ENCODE measurements at places on chromosomes 3 and 15.

GRCh38 chr3:197793247-197793646, 2.2 kb downstream of the LRCH3 start:
- DNase-seq = no peak

DNA sequence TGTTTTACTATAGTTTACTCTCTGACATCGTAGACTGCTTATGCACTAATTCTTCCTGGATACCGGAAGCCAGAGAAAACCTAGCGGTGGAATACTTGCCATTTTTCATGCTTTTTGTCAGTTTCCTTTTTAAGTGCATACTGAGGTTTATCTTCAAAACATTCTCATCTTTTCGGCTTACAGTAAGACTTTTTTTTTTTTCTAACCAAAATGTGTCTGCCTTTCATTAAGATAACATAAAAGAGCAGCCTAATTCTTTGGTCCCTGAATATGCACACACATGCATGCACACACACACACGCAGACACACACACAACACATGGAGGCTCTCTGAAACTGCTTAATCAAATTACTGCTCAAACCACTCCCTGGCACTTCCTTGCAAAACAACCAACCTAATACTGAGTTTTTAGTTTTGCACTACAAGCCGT, 1.3 kb downstream of the ZNF445 start:
- no peak for DNase-seq

DNA sequence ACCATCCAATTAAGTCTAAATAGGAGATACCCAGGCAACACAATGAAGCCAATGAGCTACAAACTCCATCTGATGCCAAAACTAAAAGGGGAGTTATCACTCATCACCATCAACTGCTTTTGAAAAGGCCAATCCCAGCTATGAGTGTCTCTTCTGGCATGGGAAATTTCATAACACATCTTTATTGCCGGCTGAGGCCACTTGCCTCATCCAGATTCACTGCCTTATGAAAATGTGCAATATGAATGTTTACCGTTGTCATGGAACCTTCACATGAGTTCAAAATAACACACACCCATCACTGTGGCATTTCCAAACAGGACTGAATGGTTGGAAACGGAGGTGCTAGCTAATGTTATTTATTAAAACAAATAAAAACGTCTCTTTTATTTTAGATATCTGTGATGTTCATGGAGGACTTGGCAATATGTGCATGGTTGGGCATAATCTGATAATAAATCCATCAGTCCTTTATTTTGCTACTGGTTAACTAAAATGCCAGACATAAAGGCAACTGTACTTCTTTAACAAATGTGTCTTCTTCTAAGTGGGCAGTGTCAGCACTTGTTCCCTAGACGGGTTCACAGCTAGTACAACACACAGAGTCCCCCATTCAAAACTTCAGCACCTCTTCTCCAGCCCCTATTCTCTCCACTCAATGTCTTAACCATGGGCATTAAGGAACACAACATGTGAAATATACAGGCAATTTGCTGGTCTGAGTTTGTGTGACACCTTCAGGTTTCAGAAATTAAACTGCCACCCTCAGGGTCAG, 143.9 kb downstream of the MAGI1 start:
- DNase-seq = no peak

DNA sequence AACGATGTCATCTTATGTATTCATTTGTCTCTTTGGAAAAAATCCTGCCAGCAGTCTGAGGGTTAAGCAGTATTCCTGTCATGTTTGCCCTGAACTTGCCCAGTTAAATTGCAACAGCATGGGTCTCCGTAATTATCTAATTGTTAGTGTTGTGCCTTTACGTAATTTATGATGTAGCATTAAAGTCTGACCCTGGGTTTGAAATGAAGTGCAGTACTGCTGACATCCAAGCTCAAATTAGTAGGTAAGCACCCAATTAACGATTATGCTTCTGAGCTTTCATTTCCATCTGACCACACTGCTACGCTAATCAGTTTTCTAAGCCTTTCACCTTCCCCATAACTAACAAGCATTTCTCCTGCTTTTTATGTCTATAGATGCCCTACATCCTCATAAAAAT, 241.8 kb downstream of the ARRDC4 start:
- no peak for DNase-seq

- DNase-seq = no peak
Measured at GRCh38 chr15:44775953-44776352, 39.6 kb downstream of the TRIM69 start.

DNA sequence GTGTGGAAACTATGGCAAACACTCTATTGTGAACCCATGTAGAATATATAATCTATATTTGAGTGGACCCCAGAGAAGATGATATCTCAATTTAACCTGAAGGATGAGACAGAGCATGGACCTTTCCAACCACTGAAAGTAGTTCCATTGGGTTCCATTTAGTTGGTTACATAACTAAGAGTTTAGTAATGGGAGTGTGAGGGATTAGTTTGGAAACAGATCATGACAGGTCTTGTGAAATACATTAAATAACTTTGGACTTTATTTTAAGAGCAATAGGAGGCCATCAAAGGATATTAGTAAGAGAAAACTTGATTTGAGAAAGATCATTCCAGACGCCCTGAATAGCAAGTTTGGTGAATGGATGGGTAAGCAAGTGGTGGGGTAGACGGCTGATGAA, 487.2 kb upstream of the ROBO2 start:
- DNase-seq = no peak

DNA sequence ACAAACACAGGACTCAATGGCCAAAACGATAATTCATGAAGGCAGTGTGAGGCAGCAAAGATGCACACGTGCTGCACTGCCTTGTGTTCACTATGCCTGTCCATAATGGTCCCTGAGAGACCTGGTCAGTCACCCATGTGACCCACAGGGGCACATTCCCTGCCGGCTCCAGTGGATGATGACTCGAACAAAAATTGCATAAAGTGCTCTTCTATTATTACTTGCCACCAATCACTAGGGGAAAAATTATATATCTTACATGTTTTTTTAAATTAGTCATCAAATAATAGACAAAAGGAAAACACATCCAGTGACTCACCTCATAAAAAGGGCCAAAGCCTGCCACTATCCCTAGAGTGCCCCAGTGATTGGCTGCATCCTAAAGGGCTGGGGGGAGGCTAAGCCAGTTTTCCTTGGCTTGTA, 47.5 kb downstream of the UBP1 start:
- no peak for DNase-seq

GRCh38 chr3:182487143-182487542, 306.2 kb upstream of the ATP11B start:
- DNase-seq = no peak

GRCh38 chr3:43874290-43874689, 183.6 kb downstream of the ABHD5 start:
- no peak for DNase-seq

DNA sequence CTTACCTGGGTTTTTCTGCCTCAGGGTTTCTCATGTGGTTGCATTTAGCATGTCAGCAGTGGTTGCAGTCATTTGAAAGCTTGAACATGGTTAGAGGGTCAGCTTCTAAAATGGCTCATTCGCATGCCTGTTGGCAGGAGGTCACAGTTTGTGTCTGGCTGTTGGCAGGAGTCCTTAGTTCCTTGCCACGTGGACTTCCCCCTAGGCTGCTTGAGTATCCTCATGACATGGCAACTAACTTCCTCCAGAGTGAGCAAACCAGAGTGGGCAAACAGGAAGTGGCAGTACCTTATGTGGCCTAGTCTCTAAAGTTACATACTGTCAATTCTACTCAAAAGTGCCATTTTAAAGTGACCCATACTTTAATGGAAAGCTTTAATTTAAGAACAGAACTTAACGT, 3.4 kb upstream of the UNC13C start:
- DNase-seq = no peak

DNA sequence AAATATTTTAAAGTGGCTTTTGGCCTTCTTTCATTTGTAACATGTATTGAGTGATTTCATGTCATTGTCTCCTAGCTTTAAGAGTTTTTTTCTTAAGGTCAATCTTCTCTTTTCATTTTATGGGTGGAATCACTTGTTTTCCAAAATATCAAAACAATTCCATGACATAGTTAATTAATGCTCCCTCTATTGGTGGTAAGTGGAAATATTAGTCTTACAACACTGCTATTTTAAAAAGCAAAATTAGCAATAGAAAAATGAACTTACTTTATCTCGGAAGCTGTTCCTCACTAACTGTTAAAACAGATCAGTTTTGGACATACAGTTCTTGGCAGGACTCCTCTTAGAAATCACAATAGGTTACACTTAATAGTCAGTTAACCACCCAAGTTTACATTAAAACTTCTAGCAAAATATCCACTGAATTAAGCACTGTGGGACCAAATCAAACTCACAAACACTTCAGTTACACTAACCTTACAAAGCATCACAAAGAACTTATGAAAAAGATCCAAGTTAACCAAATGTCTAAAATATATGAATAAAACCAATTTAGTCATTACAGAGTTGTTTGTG, 42.4 kb downstream of the TIGIT start:
- DNase-seq = no peak

DNA sequence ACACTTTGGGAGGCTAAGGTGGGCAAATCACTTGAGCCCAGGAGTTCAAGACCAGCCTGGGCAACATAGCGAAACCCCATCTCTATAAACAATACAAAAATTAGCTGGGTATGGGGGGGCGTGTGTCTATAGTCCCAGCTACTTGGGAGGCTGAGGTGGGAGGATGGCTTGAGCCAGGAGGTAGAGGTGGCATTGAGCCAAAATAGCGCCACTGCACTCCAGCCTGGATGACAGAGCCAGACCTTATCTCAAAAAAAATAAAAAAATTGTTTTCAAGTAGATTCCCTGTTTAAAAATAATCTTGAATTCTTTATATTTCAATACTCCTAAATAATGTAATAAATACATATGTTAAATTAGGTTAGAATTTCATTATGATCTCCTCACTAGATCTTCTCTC, 9.8 kb downstream of the HMCES start:
- DNase-seq = no peak

Data from activated CD8-positive, alpha-beta memory T cell treated with anti-CD3 and anti-CD28 coated beads for 1 hour (primary cell).